ENCODE measurements at places on chromosomes 13 and 19.

DNA sequence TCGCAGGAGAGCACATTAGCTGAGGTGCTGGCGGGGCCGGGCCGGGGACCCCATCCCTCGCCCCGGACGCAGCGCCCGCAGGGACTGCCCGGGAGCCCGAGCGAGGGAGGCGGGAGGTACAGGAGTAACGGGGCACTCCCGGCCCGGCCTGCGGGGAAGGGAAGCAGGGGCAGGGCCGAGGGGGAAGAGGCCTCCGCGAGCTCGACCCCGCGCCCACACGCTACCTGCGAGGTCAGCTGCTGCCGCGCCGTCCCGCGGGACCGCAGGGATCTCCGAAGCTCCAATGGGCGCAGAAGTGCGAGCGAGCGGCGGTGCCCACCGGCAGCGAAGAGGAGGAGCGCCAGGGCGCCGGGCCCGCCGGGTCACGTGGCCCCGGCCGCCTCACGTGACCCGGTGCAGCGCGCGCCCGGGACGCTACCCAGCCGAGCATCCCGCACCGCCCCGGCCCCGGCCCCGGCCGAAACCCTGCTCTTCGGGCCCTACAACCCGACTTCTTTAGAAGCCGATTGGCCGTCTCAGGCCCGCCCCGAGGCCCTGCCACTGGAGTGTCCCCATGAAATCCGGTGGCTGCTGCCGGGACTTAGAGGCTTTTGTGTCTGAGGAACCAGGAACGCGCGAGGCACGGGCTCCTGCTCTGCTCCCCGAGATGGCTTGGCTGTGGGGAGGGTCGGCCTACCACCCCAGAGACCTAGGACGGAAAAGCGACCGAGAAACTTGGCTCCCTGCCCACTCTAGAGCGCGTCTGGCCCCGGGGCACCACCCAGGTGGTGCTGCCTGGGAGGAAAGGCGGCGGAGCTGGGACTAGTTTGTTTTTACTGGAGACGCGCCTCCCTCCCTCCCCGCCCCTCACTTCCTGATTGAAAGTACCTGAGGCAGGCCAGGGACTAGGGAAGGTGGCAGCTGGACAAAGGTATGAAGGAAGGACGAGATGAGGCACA is at the start of gene RCBTB1:
Gene RCBTB1 (minus strand): TSS at position 339 of the 938 bp plus-strand sequence. CDS start 18,279 bp downstream, outside the sequence.
- DNase-seq, result peak; percentile 61

DNA sequence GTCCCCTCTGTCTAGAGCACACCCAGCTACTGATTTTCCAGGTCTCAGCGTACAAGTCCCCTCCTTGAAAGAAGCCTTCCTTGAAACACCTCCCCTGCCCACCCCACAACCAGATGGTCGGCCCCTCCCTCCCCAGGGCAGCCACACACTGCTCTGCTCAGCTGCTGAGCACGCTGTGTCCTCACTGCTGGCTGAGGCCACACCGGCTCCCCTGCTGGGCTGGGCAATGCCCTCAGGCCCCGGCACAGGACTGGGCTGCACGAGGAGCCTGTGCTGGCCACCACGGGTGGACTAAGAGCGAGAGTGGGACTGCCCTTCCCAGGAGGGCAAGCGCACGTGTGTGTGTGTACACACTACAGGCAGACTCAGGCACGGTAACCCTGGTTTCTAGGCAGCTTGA is 11.8 kb upstream of the RSPH6A start:
- DNase-seq, result no peak

DNA sequence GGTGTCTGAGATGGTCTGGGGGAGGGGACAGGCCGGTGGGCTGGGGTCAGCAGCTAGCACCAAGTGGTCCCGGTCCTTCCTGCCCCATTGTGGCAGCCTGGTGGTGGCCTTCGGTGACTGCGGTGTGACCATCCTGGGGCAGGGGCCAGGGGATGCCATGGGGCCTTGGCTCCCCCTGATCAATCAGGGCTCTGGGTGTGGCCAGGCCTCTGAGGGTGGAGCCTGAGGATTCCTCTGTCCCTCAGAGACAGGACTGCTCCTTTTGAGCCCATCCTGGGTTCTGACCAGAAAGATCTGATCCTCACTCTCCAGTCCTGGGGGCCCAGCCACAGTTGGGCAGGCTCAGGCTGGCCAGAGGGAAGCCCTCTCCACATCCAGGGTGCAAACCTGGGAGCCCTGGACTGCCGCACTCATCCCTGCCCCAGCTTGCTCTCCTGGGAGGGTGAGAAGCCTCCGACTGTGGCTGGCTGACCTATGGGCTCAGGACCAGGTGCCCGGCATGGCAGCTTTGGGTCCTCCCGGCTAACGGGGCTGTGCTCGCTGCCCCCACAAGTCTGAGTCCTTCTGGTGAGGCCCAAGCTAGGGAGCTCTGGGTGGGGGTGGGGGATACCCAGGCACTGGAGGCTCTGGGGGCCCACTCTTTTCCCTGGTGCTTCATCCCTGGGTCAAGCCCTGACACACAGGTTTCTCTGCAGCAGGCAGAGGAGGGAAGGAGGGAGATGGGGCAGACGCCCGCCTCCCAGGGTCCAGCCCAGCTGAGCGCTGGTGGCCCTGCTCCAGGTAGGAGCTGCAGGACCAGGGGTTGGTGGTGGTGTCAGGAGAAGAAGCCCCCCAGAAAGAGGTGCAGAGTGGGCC is 59.5 kb downstream of the IER2 start:
- no peak for DNase-seq

DNA sequence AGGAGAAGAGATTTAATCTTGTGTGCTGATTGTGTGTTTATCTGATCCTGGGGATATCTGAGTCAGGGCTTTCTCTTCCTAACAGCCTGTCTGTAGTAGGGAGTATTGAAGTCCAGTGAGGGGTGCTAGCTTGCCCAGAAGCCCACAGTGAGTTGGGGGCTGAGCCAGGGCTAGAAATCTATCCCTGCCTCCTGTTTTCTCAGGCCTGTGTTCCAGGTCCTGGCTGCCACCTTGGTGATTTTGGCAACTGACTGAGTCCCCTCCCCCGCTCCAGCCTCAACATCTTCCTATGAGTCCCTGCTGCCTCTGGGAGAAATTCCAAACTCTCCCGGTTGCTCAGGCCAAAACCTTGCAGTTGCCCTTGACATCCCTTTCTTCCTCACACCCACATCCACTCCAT is 7.7 kb upstream of the NOVA2 start:
- no peak for DNase-seq

DNA sequence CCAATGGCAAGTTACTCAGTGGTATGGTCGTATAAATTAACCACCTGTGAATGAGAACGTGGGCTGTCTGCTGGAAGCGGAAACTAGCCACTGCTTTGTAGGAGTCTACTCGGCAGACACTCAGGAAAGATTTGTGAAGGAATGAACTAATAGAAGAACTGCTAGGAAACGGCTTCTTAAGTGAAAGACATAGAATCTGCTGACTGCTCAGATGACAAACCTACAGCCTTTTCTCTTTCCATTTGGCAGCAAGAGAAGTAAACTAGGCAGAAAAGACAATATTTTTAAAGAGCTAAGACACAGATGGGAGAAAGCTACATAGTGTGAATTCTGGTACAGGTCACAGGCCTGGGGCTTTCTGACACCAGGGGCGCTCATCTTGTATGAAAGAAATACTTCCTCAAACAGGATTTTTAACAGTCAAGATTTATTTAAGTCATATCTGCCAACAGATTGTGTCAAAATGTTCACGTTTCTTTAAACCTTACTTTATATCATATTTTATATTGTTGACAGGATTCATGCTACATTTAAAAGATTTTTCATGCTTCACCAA is 78.4 kb downstream of the MIPEP start:
- DNase-seq, result no peak

DNA sequence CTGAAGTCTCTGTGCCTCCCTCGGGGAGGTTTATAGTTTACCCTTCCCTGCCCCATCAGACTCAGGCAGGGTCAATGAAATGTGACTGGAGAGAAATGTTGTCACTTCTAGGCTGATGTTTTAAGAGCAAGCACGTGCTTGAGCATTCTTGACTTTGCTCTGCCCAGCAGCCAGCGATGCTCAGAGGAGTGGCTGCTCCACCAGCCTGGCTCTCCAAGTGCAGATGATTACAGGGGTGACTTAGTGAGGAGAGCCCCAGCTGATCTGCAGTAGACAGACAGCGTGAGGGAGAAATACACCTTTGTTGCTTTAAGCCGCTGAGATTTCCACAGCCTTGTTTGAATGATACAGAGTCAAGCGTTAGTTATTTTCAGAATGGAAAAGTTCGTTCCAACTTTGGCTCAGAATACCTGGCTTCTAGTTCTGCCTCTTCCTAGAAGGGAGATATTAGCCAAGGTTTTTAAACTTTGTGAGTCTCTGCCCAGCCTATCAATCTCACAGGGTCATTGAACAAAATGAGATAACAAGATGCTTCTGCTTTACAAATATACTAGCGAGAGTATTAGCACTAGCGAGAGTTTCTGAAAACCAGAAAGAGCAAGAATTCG is 143.6 kb downstream of the OXGR1 start:
- DNase-seq, result no peak

DNA sequence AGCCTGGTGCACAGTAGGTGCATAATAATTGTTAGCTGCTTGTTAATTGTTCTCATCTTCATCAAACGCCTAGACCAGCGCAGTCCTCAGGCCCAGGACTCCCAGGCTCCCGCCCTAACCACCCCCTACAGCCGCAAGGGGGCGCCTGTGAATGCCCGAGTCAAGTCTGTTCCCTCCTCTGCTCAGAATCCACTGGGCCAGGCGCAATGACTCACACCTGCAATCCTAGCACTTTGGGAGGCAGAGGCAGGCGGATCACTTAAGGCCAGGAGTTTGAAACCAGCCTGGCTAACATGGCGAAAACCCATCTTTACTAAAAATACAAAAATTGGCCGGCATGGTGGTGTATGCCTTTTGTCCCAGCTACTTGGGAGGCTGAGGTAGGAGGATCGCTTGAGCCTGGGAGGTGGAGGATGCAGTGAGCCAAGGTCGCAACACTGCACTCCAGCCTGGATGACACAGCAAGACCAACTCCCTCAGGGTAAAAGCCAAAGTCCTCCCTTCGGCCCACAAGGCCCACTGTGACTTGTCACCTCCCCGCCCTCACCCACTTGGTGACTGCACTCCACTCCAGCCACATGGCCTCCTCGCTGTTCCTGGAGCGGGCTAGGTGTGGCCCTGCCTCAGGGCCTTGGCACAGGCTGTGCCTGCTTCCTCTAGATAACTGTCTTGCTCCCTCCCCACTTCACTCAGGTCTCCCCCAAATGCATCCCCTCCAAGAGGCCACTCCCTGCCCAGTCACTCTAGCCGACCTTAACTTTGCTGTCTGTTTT is 9.1 kb downstream of the ZNF653 start:
- DNase-seq, result peak; percentile 89

DNA sequence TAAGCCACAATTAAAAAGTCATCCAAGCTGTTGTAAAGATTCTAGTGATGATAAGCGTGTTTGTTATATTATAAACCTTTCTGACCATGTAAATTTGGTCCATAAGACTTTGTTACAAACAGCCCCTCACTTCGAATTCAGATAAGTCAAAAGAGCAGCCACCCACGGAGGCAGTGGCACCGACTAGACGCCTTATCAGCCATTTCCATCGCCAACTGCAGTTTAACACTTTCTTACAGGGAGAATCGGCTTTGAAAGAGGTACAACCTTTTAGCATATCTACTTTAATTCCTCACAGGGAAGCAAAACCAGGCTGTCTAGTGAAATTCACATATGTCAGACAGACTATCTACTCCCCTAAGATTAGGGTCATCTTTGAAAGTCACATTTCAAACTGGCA is 47.5 kb downstream of the SOX21 start:
- DNase-seq, result no peak

DNA sequence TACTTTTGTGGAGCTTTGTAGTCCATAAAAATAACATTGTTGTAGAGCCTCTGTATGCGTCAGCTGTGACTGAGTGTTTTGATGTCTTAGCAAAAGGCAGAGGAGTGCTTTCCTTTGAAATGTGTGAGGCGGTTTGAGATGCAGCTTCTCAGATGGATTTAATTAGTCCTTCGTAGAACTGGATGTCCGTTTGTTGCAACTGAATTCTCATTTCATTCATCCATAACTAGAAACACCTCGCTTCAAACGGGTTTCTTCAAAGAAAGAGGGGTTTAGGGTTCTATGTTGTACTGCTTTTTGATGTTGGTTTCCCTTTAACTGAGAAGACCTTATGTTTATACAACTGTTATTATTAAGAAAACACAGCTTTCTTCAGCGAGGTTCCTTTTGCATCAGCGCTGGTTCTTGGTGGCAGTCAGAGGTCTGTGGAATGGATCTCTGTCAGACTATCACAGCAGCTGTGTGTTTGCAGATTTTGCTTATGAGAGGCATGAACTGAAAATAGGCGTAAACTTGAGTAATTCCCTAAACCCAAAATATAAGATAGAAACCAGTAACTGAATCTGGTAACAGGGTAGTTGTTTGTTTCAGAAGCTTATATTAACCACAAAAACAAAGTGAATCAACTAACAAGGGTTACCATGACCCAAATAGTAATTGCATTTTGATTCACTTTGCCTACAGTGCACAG is 194.4 kb downstream of the GGACT start:
- DNase-seq, result peak; percentile 93

GRCh38 chr19:32372726-32373517 is 27.5 kb downstream of the ZNF507 start:
- peak; percentile 41 for DNase-seq

DNA sequence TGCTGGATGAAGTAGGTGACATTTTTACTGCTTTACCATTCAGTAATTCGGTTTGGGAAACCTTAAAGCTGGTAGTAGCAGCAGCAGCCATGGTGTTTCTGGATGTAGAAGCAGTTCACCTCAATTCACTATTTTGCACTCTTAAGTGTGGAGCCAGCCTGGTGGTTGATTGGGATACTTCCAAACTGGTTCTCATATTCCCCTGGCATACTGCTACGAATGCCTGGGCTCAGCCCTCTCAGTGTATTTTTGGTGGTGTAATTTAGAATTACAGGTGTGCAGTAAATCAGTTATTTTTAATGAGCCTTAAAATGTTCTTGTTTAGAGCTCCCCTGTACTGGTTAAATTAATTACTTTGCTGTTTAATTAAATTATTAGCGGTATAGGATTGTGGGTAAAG is 12.4 kb downstream of the HNRNPM start:
- DNase-seq, result no peak

- DNase-seq, result peak; percentile 67
Measured at GRCh38 chr13:21670006-21670882, 629 bp upstream of the FGF9 start.

GRCh38 chr13:76489274-76489673 is 396.9 kb downstream of the KCTD12 start:
- no peak for DNase-seq

GRCh38 chr19:56312342-56312741 is 2.3 kb downstream of the ZSCAN5A start:
- no peak for DNase-seq

DNA sequence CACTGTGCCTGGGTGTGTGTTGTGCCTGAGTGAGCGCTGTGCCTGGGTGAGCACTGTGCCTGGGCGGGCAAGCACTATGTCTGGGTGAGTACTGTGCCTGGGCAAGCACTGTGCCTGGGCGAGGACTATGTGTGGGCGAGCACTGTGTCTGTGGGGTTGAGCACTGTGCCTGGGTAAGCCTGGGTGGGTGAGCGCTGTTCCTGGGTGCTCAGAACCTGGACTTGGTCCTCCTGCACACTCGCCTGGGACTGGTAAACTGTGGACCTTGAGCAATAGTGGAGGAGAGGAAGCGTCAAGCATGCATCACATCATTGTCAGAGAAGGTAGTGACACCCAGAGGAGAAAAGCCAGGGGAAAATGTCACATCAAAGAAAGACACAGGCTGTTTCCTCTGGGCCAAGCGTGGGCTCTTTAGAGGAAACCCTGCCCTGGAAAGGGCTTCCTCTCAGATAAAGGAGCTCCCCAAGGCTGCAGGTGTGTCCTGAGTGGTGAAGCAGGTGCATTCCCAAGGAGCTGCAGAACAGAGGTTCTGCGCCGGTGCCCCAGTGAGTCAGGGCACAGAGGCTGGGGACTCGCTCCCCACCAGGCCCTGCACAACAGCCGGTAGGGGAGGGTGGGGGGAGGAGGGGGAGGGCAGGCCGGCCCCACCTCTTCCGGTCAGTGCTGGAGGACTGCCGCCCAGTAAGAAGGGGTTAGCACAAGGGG is 141.2 kb downstream of the TEX29 start:
- DNase-seq, result no peak

Data from foreskin fibroblast (primary cell).